ENCODE measurements at places on chromosomes 4 and X.

DNA sequence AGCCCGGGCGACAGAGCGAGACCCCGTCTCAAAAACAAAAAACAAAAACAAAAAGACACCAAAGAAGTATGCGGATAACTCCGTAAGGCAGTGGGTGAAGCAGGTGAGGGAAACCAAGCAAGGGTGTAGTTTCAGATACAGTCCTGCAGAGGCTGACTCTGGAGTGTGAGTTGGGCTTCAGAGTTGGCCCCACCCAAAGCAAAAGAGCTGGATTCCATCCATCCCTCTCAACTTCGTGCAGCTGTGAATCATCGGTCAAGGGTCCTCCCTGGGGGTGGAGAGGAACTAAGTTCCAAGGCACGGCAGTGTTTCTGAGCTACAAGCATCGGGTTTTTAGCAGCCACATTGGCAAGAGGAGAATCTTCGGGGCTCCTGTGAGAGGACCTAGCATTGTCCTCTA is 43.9 kb upstream of the FAM9A start:
- DNase-seq, result no peak

- DNase-seq, result no peak
These were observed 139.1 kb downstream of the VEGFC start for GRCh38 chr4:176653401-176654220.

- DNase-seq, result no peak
These were observed 34.5 kb downstream of the FRMD7 start for GRCh38 chrX:132093239-132093860.

DNA sequence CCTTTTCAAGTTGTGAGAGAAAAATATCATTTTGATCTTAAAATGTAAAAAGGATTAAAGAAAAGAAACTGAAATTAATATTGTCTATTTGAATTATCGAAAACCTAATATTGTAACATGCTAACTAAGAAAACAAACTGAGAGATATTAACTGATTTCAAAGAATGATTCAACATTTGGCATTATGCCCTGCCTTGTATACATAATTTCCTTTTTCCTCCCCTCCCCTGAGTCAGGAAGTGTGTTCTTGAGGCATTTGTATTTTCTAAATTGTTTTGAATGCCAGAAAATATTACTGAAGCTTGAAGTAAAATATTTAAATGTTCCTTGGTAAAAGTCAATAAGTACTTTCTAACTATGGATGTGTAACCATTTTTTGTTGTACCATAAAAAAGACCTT is 49.4 kb downstream of the RPS6KA3 start:
- DNase-seq, result peak; percentile 33

- DNase-seq, result no peak
These were observed 109.4 kb downstream of the ZNF518B start for GRCh38 chr4:10347815-10348214.

DNA sequence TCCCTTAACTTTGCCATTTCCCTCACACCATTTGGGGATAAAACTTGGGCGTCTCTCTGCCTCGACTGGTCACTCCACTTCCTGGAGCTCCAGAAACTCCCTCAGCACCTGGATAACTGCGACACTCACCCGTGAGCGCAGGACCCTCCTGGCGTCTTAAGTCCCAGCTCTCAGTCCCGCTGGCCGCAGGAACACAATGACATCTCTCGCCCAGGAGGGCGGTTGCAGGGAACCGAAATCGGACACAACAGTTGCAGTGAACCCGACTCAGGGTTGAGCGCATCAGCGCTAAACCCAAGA is 370.9 kb upstream of the SMIM31 start:
- no peak for DNase-seq

GRCh38 chr4:7744142-7744804 is 195.4 kb downstream of the AFAP1 start:
- peak; percentile 29 for DNase-seq

GRCh38 chr4:114273238-114273637 is 293.8 kb upstream of the ARSJ start:
- peak; percentile 46 for DNase-seq
